ENCODE measurements at places on chromosomes 2 and 18.

DNA sequence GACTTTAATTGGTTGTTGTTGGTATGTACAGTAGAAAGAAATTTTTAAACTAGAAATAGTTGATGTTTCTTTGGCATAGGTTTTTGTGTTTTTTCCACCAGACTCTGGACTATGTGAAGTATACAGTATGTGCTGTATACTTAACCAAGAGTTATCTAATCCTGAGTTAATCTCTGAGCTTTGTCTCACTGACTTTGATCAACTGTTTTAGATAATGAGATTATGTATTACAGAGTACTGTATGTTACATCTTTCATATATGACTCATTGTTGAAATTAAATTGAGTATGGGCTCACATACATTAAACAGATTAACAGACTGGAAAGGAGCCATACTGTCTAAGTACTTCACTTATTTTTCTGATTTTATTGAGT, 38.0 kb downstream of the ACTR2 start:
- DNase-seq = no peak

DNA sequence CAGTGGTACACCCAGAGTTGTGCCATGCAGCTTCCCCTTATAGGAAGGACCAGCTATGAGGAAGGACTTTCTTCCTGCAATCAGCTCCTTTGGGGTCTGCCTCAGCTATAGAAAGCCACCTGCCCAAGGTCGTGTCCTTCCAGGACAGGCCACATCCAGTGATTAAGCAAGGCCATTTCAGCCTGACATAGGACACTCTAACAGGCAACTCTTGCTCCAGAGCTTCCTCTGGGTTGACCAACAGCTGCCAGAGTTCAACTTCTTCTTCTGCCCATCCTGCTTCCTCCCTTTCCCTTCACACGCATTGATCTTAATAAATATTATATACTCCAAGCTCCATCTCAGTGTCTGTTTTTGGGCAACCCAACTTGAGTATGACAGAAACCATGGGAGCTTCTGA, 12.8 kb downstream of the LRP2 start:
- no peak for DNase-seq

DNA sequence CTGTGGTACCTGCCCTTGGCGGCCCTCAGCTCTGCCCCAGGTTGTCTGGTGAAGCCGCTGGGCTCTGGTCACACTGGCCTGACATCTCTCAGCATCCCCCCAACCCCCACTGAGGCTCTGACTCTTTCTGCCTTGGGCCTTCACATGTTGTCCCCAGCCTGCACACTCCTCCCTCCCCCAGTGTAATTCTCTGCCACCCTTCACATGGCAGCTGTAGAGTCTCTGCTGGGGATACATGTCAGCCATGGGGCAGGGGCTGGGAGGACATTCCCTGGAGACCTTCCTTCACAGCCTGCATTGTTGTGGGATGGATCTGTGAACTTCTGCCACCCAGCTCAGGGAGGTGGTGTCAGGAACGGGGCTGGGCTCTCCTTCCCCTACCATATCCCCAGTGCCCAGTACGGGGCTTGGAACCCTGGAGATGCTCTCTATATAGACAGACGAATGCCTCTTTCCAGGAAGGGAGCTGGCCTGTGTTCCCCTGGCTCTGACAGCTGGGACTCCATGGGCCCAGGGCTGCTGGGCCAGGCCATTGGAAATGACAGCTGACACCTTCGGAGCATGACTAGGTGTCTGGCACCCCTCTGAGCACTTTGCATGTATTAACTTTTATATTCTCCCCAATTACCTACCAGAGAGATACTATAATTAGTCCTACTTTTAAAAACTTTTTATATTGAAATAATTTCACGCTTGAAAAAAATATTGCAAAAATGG, 151.5 kb downstream of the INHBB start:
- no peak for DNase-seq

- DNase-seq = no peak
Observed at GRCh38 chr2:196887431-196887830, 39.1 kb downstream of the PGAP1 start.

- DNase-seq = no peak
Observed at GRCh38 chr2:115162494-115163293, 720.3 kb downstream of the DPP10 start.

- peak; percentile 63 for DNase-seq
Observed at GRCh38 chr2:26605195-26605998, 35.8 kb downstream of the CIB4 start.

DNA sequence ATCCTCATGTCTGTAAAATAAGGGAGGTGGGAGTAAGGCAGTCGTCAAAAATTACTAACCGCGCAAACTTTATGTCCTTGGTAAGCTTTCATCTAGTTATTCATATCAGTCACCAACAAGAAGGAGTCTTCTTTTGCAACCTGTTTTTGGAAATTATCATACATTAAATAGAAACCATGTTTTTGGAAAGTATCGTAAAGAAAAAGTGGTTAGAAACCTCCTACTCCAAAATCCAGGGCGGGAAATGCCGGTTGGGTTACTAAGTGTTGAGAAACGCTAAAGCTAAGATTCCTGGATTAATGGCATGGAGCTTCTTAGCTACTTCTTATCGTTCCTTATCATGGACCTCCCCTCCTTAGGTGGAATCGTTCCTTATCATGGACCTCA, 778 bp downstream of the BBS5 start:
- no peak for DNase-seq

- no peak for DNase-seq
Observed at GRCh38 chr18:37199741-37200140, 365.9 kb downstream of the CELF4 start.
